Activated effector memory CD4-positive, alpha-beta T cell treated with Interleukin-2 at 50 U/mL for 16 hours (primary cell): ENCODE measurements at places on chromosomes 3 and 15.

DNA sequence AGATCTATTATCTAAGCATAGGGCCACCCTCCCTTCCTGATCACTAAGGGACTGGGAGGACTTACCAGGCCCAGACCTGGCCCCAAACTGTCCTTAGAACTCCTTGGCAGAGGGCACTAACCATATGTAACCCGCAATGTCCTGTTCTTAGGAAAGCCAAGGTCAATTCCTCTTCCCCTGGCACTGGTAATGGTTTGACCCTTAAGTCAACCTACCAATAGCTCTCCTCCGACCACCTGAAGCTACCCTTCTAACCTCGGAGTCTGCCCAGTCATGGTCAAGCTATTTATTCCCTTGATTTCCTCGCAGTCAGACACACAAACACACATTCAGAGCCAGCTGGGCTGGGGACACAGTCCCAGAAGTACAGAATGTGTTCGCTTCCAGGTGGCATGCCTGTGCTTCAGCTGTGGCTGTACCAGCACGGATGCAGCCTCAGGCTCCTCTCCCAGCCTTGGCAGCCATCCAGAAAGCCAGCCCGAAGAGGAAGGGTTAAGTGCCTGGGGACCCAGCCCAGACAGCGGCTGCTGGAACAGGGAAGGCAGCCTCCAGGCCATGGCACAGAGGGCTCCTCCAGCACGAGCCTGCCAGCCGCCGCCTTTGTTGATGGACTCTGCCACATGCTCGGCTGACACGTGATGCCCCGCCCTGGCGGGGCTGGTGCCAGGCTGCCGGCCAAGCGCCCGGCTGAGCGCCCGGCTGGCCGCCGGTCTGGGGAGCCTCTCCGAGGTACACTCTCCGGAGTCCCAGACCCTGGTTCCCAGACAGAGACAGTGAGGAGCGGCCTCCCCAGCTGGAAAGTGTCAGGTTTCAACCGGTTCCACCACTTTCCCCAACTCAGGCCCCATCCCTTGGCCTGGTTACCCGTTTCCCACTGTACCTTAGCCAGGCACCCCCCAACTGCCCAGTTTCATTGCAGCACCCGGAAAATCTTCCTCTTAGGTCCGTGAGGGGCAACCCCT, 5.5 kb downstream of the BMF start:
- DNase-seq: no peak

GRCh38 chr3:30142946-30143345, 463.5 kb upstream of the TGFBR2 start:
- DNase-seq: no peak

DNA sequence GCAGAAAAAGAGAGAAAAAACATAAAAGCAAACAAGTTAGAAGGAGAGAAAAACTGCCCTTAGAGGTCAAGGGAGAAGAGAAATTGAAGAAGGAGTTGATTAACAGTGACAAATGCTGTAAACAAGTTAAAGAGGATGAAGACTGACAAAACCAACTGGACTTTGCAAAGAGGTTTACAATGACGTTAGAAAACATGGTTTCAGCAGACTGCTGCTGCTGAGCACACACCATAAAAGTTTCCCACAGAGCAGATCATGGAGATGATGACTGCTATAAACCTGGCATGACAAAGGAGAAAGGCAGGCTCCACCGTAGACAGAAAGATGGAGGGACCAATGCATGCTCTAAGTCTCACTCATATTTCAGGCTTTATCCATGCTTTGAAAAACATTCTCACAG, 78.7 kb downstream of the POLQ start:
- no peak for DNase-seq

GRCh38 chr15:94421706-94422105, 190.3 kb downstream of the MCTP2 start:
- DNase-seq: no peak

DNA sequence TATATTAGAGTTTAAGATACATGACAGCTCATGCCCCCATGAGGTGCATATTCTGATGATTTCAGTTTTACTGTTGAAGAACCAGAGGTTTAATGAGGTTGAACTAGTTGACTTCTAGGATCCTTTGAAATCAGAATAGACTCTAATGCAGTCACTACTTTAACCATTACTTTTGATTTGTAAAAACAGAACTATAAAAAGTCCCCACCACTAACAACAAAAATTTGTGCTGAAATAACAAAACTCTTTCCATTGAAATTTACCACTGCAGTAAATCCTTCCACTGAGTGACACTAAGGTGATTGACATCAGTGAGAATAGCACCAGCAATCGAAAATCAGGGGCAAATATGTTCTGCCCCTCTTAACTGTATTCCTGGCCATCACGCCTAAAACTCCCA, 214.1 kb downstream of the SHQ1 start:
- DNase-seq: no peak

GRCh38 chr3:113263020-113263419, 51.7 kb downstream of the BOC start:
- no peak for DNase-seq

DNA sequence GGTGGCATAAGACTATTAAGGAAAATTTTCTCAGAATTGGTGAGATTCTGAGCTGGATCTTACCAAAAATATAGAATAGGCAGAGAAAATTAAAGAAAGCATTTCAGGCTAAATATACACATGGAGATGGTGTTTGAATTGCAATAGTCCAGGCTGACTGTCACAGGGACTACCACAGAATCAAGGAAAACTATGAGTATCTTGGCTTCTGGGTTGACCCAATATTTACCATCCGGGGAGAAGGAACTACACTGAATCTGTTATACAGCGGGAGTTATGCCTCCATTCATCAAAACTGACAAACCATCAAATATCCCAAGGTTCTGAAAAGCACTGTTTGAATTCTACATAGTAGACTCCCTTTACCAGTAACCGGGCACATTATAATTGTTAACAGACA, 102.2 kb downstream of the TUSC7 start:
- no peak for DNase-seq

- DNase-seq: no peak
These were observed 571.2 kb upstream of the CFAP20DC start for GRCh38 chr3:59621037-59621436.

- no peak for DNase-seq
These were observed 970 bp downstream of the DPPA4 start for GRCh38 chr3:109336291-109336861.

GRCh38 chr3:128945878-128946175, 48.0 kb downstream of the CFAP92 start:
- DNase-seq: no peak

- DNase-seq: no peak
These were observed 15.7 kb upstream of the TFRC start for GRCh38 chr3:196097373-196098154.

GRCh38 chr3:4356546-4357410, 53.6 kb downstream of the SETMAR start:
- no peak for DNase-seq

GRCh38 chr3:167739190-167739810, 3.8 kb downstream of the SERPINI1 start:
- DNase-seq: no peak

GRCh38 chr15:59186501-59186900, 20.1 kb upstream of the LDHAL6B start:
- DNase-seq: no peak

DNA sequence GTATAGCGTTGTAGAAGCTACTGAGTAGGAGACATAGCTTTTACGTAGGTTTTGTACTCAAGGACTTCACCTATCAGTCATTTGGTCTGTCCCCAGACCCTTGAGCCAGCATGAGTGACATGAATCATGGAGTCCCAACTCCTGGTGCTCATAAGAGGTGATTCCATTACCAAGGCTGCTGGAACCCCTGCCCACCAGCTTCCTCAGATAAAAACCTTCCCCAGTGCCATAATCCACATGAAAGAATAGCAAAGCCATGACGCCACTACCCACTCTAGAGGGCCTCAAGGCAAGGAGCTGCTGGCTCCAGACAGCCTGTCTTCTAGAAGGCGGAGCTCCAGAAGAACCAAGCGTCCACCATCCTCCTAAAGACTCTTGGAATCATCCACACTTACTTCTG, 69.6 kb downstream of the NCEH1 start:
- no peak for DNase-seq

- DNase-seq: no peak
These were observed 115.3 kb downstream of the POLR2M start for GRCh38 chr15:57821826-57822225.

DNA sequence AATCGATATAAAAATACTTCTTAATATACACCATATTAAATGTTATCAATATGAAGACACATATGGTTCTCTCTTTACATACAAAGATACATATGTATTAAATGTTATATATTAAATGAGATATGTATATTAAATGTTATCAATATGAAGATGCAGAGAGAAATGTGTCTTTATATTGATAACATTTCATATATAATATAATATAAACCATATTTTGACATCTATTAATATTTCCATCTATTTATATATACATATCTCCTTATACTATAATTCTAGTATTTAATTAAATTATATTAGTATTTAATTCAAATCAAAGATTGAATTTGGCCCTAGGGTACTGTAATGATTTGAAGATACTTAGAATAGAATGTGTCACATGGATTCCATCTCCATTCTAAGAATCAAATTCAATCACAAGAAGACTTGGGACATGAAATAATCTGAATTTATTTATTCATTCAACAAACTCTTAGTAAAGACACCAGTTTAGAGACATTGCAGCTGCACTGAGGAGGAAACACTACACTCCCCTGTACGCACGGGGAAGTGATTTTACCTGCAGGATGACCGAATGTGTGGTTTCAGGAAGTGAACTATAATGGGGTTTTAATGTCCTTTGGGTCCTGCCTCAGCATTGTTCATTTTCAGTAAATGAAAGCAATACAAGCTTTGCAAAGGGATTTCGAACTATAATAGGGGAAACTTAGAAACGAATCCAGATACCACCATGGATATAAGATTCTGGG, 365.1 kb downstream of the MECOM start:
- DNase-seq: no peak

- DNase-seq: no peak
These were observed 481.4 kb upstream of the NAALADL2 start for GRCh38 chr3:174377684-174378083.

GRCh38 chr3:177890359-177890683, 645.9 kb upstream of the KCNMB2 start:
- DNase-seq: no peak

DNA sequence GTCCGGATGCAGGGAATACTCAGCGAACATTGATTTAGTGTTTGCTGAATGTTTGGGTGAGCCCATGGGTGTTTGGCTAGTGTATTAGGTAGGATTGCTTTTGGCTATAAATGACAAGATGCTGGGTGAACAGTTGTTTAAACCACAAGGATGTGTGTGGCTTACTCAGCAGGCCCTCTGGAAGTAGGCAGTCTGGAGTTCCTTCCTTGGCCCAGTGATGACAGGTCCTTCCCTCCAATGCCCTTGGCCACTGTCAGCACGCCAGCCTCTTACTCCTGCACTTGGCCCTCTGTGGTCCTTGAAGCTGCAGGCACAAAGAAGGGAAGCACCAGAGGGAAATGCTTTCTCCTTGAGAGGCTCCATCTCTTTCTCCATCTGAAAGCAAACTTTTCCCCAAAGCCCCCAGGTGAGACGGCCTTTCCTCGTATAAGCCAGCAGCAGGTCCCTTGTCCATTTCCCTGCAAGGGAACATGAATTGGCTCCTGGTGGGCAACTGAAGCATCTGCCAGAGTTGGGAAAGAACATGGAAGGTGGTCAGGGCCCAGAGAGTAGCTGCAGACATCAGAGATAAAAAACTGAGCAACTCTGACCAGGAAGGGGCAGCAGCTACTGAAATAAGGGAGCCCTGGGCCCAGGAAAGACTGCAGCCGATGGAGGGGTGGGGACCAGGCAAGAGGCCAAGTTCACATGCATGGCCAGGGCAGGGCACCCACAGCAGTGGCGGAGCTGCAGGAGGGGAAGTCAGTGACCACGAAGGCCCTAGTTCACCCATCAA, 105.0 kb downstream of the TPRA1 start:
- DNase-seq: no peak

- no peak for DNase-seq
These were observed 33.4 kb downstream of the LEKR1 start for GRCh38 chr3:156859578-156859977.

- no peak for DNase-seq
These were observed 6.9 kb downstream of the CRBN start for GRCh38 chr3:3172627-3173026.

GRCh38 chr3:119873646-119874045, 91.7 kb downstream of the NR1I2 start:
- DNase-seq: no peak

GRCh38 chr15:59256482-59256881, 49.8 kb downstream of the LDHAL6B start:
- DNase-seq: no peak

DNA sequence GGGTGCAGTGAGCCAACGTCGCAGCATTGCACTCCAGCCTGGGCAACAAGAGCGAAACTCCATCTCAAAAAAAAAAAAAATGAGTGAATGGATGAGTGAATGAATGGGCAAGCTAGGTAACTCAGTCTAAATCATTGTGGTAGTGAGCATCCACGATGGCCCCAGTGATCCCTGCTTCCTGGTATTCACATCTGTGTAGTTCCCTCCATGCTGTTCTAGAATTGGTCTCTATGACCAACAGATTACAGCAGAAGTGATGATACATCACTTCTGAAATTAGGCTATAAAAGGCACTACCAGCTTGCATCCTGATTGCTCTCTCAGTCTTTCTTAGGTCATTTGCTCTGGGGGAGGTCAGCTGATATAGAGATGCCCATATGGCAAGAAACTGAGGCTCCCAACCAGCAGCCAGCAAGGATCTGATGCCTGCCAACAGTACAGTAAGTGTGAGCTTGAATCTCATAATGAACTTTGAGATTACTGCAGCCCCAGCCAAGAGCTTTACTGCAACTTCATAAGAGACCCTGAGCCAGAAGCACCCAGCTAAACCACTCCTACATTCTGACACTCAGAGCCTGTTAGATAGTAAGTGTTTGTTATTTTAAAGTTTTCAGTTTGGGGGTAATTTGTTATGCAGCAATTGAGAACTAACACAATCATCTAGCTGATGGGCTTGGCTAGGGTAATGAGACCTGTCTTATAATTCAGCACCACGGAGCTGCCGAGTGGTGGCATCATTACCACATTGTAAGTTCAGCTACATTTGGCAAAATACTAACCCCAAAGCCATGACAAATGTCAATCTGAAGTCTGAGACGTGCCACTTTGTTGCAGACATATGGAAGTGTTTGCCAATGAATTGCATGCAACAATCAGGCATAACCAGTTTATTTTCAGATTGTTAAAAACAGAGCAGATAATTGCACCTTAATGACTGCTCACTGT, 53.0 kb downstream of the KLHL6 start:
- DNase-seq: no peak
